ENCODE measurements at places on chromosomes 11 and 22.

DNA sequence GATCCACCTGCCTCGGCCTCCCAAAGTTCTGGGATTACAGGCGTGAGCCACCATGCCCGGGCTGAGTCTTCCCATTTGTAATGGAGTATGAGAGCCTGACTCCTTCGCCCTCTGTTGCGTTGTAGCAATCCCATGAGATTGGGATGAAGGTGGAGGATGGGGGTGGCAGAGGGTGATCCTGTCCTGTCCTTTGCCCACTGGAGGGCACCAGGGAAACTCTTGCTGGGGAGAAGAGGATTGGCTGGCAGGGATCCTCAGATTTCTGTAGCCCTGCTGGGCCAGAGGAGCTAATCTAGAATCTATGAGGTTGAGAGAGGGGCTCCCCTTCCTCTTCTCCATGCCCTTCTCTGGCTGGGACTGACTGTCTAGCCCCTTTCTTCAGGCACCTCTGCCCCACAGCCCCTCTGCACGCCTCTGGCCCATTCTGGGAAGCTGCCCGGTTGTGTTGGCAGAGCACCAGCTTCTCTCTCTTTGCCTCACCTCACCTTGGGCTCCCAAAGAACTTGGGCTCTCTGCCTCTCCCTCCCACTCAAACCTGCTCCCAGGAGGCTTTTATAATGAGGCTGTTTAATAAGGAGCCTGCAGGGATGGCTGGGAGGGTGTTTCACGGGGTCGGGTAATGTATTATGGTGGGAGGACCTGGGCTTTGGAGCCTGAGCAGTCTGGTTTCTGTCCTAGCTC lies 9.5 kb upstream of the CATSPER1 start:
- no peak for DNase-seq

GRCh38 chr11:111937844-111938243 lies 701 bp downstream of the DIXDC1 start:
- DNase-seq: no peak

DNA sequence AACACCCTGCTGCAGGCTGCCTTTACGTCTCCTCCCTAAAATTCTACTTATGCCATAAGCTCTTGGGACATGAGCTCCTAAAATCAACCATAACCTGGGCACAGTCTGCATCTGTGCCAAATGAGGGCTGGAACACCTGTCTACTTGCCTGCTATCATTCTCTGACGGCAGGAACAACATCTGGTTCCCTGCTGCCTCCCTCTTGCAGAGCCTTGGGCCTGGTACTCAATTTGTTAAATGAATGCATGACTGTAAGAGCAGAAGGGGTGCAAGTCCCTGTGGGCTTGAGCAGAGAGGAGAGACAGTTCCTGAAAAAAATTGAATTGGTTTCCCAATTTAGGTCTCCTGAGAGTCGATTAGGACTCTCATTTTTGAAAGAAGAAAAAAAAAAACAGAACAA lies 66.7 kb upstream of the CSNK2A3 start:
- no peak for DNase-seq

DNA sequence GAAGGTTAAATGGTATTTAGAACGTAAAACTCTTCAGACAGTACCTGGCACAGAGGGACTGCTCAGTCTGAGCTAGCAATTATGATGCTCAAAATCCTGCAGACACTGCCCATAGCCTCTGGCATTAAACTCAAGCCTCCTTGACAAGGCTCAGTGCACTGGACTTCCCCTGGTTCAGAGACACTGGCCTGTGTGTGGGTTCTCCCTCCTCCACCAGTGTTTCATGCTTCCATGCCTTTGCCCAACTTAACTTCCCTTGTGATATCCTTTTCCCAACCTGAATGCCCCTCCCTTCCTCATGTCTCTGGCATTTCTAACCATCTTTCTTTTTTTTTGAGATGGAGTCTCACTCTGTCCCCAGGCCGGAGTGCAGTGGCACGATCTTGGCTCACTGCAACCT lies 9.1 kb downstream of the LTBP3 start:
- DNase-seq: no peak

GRCh38 chr11:127003260-127003981 lies 2.9 kb upstream of the KIRREL3 start:
- peak; percentile 57 for DNase-seq

- peak; percentile 36 for DNase-seq
Observed at GRCh38 chr11:3109921-3110706, 52.9 kb upstream of the CARS1 start.

GRCh38 chr22:49183826-49184216 lies 643.9 kb downstream of the BRD1 start:
- no peak for DNase-seq

- DNase-seq: peak; percentile 70
Observed at GRCh38 chr11:74278721-74279161, 32.7 kb downstream of the P4HA3 start.

DNA sequence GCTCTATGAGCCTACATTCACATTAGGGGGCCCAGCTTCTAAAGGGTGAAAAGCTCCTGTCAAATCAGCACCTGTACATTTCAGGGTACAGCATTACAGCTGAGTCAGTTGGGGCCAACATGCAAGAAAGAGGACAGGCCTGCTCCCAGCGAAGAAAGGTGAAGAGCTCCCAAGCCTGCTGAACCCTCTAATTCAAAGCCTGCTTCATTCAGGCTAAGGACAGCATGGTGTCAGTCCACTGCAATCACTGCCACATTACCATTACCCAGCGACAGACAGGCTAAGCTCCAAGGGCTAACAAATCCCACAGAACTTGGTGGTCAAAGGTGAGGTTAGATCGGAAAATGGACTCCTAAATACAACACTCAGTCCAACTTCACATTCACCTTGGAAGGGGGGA lies 65.4 kb upstream of the CHRM4 start:
- DNase-seq: no peak

GRCh38 chr22:37566329-37566837 lies 6.1 kb downstream of the CDC42EP1 start:
- no peak for DNase-seq

GRCh38 chr11:134134167-134134566 lies 65.3 kb downstream of the JAM3 start:
- DNase-seq: no peak

DNA sequence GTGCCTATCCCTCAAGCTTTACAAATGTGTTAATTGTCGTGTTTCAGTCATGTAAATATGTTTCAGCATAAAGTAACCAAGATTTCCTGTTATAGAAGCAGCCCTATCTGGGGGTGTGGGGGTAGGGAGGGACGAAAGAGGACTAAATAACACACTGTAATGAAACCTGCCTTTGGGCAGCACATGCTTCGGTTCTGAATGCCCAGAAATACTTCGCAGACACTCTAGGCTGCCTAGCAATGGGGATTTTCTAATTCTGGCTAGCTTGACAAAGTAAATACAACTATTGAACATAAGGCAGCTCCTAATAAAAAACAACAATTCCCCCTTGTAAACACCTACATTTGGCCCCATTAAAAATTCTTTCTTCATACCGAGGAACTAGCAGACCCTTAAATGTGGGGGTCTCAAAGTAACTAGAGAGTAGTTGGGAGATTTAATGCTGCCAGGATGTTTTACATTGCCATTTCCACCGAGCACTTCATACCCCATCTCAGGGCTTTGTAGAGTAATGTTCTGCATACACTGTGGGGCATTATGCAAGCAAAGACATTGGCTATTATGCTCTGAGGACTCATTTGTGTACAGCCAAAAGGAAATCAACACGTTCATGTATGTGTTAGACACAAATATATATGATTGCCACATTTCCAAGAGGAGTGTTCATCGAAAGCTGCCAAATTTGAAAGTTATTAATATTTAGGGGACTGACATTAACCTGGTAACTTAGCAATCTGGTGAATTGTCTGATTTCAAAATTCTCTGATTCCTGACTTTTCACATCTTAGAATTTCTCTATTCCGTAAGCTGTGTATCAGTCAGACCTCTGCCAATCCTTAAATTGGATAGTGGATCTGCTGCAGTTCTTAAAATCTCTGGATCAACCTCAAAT lies 42.1 kb downstream of the PAX6 start:
- no peak for DNase-seq

DNA sequence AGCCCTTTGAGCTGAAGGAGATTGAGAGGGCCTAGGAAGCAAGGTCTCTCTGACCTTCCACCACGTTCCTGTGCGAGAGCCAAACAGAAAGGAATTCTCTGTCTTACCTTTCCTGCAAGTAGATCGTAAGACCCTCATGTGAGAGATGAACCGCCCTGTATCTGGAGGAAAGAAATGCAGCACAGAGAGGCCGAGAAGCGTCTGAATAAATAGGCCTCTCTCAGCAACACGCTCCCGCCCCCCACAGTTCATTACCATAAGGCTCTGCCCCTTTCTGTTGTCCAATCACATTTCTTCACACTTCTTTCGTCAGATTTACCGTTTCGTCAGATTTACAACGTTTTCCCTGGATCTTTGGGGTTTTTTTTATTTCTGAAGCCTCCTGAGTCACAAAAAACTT lies 90.3 kb downstream of the BLID start:
- no peak for DNase-seq

- peak; percentile 45 for DNase-seq
Observed at GRCh38 chr22:44406341-44407170, 91.5 kb downstream of the RTL6 start.

GRCh38 chr11:102560555-102561011 lies 30.0 kb upstream of the MMP7 start:
- DNase-seq: no peak

- DNase-seq: no peak
Observed at GRCh38 chr11:46251954-46252353, 25.5 kb upstream of the CREB3L1 start.

DNA sequence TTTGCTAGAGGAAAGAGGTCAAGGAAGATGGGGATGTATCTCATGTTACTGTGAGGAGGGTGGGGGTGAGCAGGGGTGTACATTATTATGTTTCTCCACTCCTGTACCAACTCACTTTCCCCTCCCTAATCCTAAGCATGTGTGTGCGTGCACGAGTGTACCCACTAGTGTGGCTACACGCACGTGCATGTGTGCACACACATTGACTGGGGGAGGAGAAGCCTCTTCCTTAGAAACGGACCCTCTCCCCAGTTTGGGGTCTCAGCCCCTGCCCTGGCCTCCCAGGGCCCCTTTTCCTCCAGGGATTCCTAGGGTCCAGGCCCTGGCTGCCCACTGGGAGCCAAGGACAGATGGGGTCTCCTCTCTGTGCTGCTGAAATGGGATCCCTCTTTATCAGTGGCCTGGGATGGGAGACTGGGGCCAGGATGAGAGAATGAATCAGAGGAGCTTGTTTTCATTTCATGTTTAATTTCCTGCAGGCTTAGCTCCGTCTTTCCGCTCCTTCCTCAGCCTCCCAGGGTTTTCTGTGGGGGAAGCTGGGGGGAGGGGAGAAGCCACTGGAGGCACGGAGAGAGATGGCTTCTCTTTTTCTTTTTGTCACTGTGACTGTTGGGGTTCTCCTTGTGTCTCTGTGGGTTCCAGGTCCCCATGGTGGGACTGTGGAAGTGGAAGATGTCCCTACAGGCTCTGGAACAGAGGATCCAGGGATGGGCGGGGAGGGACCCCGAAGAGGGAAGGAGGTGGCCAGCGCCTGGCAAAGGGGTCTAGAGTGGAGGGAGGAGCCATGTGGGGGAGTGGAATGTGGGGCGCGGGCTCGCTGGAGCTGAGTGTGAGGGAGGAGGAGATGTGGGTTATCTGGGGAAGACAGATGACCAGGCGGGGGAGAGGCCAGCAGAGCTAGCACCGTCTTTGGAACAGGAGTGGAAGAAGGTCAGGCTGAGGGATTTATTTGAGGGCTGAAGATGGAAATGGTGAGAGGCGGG lies 40.3 kb downstream of the ALX4 start:
- DNase-seq: peak; percentile 40

- no peak for DNase-seq
Observed at GRCh38 chr11:14336507-14337503, 22.2 kb downstream of the RRAS2 start.

DNA sequence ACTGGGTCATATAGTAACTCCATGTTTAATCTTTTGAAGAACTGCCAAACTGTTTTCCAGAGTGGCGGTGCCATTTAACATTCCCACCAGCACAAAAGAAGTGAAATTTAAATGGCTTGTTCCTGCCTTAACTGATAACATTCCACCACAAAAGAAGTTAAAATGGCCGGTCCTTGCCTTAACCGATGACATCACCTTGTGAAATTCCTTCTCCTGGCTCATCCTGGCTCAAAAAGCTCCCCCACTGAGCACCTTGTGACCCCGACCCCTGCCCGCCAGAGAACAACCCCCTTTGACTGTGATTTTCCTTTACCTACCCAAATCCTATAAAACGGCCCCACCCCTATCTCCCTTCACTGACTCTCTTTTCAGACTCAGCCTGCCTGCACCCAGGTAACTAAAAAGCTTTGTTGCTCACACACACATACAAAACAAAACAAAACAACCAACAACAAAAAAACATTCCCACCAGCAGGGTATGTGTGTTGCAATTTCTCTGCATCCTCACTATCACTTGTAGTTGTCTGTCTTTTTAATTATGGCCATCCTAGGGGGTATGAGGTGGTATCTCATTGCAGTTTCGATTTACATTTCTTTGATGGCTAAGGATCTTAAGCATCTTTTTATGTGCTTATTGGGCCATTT lies 109.0 kb downstream of the FAR1 start:
- DNase-seq: no peak

- peak; percentile 95 for DNase-seq
Observed at GRCh38 chr11:64688534-64688982, 34.4 kb downstream of the NRXN2 start.

DNA sequence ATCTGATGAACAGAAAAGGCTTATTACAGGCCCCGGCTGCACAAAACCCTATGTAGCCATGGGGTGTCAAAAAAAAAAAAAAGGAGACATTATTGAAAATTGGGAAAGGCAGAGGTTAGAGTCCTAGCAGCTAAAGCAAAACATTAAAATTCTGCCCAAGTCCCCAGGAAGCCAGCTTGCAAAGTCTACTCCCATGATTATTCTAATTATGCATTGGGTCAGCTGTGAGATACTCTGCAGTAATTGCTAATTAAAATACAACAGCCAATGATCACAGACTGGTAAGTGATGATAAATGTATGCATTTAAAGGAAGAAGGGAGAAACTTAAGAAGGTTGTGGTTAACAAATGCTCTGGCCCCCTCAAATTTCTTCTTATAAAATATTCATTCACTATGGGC lies 286.9 kb upstream of the PITPNB start:
- no peak for DNase-seq

- no peak for DNase-seq
Observed at GRCh38 chr11:118232659-118233058, 7.8 kb upstream of the JAML start.

GRCh38 chr11:132631989-132632388 lies 900.3 kb downstream of the OPCML start:
- DNase-seq: no peak

- no peak for DNase-seq
Observed at GRCh38 chr22:39381009-39381755, 18.4 kb upstream of the TAB1 start.

- no peak for DNase-seq
Observed at GRCh38 chr11:120718171-120718570, 206.6 kb downstream of the GRIK4 start.

GRCh38 chr11:45204761-45205160 lies 58.3 kb downstream of the PRDM11 start:
- DNase-seq: peak; percentile 41

DNA sequence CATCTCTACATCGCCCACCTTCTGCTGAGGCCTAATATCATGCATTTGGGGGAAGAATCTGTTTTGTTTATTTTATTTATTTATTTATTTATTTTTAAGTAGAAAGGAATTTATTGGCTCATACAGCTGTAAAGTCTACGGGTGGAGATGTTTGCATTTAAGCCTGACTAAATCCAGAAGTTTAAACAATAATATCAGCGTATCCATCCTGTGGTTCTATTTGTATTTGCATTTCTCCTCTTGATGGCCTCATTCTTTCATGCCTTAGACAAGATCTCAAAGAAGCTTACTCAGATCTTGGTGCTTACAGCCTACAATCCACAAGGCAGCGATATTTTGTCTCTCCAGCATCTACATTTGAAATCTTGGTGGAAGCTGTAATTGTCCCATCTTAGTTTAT lies 67.1 kb upstream of the CARD18 start:
- DNase-seq: no peak
